ENCODE measurements at places on chromosomes 2 and 18.

- DNase-seq: no peak
Observed at GRCh38 chr2:191410646-191411436, 165.6 kb downstream of the MYO1B start.

DNA sequence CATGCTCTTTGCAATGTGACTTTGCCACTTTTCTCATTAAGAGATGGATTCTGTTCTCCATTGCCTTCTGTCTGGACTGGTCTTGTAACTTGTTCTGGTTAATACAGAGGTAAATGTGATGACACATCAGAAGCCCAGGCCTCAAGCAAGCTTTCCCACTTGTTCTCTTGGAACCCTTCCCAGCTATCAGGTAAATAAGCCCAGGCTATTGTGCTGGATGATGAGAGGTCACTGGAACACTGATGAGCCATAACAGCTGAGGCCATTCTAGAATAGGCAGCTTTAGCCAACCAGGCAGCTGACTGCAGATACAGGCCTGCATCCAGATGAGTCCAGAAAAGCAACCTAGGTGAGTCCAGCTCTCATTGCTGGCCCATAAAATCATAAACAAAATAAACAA, 1007.0 kb upstream of the ACVR2A start:
- no peak for DNase-seq

DNA sequence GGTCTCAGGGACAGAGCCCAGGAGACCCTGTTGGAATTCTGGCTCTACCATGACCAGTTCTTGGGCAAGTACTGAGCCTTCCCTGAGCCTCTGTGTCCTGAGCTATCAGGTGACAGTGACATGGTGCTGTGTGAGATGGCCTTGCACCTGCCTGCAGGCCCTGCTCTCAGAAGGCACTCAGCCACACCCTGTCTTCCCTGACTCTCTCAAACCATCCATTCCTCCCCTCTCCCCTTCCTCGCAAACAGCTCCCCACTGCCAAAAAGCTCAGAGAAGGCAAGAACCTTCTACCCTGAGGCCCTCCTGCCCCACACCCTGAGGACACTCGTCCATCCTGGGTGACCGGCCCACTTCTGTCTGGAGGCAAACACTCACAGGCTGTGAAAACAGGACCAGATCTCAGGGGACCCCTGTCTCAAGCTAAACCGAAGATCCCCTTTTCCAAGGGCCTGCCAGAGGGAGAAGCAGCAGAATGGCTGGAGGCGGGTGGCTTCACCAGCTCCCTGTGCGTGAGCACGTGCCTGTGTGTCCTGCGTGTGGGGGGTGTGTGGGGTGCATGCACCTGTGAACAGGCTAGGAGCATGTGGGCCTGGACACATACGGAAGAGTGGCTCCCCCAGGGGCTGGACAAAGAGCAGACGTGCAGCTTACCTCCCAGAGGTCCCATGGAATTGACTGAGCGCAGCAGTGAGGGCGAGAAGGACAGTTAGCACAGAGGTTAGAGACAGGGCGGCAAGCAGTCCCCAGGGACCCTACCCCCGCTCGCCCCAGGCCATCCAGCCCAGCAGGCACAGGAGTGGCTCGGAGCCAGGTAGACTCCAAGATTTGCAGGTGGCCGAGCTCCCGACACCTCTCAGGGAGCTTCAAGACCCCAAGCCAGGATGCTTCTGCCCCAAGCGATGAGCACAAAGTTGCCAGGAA, 53.9 kb downstream of the BIN1 start:
- no peak for DNase-seq

DNA sequence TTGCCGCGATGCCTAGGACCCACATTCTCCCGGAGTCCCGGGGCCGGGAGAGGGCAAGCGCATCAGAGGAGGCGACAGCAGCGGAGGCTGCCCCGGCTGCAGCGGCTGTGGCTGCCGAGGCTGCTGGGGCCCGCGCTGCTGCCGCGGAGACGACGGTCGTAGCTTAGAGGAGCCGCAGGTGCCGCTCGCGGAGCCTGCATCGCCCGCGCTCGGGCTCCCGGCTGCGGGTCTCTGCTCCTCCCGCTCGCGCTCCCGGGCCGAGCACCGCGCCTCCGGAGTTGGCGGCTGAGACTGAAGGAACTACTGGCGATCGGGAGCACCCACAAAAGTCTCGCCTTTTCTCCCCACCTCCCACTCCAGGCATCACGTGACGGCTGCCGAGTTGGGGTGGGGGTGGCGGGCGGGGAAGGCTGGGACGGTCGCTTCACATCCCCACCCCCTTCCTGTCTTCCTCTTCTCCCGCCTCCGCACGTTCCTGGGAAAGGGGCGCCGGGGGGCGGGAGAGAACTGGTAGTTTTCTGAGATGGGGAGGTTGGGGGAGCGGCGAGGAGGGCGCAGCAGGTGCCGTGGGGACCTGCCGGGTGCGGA, at the start of gene LYPD1:
Gene LYPD1, minus strand, starts transcription at position 298 of the 588 bp plus-strand sequence. Its CDS starts 273 bp downstream, at position 25.
- DNase-seq: no peak

DNA sequence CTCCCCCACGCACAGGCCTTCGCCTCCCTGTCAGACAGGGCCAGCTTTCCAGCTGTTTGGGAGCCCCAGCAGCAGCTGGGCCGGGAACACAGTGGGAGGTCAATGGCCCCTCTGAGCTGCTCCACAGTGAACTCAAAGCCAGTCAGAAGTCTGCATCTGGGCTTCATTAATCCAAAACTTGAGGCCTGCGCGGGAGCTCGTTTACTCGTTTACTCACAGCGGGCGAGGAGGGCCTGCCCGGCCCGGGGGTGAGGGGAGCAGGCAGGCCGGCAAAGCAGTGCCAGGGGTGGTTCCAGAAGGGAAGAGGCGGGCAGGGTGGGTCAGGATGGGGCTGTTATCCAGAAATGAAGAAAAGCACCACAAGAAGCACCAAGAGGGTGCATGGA, 36.8 kb upstream of the SEMA4C start:
- no peak for DNase-seq

Measured in hematopoietic multipotent progenitor cell treated with erythropoietin and hydrocortisone succinate and interleukin-3 and kit ligand, for 15 days (in vitro differentiated cells).